Stimulated activated CD8-positive, alpha-beta memory T cell treated with anti-CD3 and anti-CD28 coated beads, Interleukin-4, amount 100 ng/mL, for 1 hour (primary cell): ENCODE measurements at places on chromosomes 13 and 19.
A peak's percentile ranks its signal among the peaks of the same experiment; 100 is the strongest.

DNA sequence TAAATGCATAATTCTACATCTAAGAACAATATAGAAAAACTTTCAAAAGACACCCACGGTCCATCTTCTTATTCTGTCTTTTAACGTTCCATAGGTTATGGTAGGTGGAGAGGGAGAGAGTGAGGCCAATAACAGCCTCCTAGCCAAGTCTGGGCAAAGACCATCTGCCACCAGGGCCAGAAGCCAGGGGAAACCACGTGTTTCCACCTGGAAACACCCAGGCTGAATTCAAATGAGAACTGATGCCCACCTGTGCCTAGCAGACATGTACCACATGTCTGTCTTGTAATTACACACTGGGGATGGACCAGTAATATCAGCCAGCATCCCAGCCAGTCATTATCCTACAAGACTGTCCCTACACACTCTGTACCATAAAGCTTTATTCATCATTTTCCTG, 1573.1 kb downstream of the EFNB2 start:
- DNase-seq: no peak

DNA sequence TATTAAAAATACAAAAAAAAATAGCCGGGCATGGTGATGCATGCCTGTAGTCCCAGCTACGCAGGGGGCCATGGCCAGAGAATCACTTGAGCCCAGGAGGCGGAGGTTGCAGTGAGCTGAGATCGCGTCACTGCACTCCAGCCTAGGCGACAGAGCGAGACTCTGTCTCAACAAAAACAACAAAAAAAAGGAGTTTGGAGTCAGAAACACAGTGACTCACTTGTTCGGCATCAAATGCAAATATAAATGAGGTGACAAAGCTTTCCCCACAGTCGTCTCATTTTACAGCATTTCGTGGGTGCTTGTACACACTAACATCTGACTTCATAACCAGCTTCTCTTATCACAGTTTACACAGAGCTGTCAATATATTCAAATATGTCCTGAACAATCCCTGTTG, 11.0 kb downstream of the ZNF665 start:
- no peak for DNase-seq

DNA sequence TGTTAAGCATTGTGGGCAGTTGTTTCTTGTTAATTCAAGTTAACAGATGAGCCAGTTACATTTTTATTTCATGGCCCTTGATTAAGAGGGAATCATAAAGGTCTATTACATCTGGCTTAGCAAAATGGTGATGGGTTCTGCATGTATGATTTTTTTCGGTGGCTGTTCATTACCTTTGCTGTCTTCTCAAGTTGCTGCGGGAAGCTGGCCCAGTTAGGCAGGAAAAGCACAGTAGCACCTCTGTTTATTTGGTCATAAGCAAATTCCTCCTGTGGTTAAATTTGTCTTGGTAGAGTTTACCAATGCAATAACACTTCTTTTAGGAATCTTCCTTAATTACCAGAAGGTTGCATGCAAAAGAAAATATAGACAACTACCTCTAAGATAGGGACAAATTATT, 104.5 kb downstream of the FRY start:
- no peak for DNase-seq

DNA sequence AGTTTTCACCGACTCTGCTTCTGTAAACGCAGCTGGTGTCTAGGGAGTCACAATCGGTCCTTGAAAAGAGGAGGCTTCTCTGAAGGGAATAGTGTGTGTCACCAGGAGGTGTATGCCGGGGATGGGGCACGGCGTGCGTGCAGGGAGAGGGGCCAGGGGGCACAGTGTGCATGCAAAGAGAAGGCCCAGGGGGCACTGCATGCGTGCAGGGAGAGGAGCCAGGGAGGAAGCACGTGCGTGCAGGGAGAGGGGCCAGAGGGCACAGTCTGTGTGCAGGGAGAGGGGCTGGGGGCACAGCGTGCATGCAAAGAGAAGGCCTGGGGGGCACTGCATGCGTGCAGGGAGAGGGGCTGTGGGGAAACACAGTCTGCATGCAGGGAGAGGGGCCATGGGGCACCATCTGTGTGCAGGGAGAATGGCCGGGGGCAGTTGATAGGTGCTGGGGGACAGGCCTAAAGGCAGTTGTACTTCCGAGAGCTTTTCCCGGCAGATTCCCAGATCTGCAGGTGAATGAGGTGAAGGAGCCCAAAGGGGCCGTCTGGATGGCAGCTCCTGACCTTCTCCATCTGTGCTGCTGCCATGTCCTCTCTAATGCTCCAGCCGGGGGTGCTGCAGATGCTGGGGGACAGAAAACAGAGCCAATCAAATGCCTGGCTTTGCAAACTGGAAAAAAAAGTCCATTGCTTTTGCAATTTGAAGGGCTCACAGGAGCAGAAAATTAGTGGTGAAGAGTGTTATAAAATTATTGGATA, 36.4 kb downstream of the ATP11A start:
- DNase-seq: no peak

- no peak for DNase-seq
Observed at GRCh38 chr19:2047076-2047448, 4.0 kb downstream of the MKNK2 start.

DNA sequence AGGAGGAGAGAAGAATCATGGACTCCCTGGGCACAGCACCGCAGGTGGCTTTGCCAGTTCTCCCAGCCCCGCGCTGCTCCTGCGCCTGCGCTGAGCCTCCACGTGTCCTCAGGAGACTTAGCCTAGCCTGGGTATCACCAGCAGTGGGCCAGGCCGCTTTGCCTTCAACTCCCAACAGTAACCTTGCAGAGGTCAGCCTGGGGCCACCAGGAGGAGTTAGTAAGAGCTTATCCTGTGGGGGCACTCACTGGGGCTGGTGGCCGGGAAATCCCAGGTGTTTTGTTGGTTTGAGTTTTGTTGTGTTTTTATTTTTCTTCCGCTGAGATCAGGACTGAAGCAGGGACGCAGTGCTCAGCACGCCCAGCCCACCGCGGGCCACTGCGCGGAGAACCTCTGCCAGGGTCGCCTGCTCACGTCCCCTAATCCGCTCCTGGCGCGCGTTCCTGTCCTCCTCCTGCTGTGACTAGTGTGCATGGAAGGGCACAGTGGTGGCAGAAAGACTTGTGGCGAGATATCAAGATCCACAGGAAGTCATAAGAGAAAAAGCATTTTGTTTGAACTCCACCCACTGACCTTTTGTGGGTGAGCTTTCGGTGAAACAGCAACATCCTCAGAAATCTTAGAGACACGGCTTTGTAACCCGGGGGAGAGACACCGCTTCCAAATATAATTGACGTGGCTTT, 207.4 kb upstream of the RFC3 start:
- DNase-seq: no peak

GRCh38 chr13:108427355-108427754, 157.8 kb downstream of the TNFSF13B start:
- no peak for DNase-seq

GRCh38 chr19:3115916-3116602, 19.8 kb upstream of the GNA15 start:
- no peak for DNase-seq

GRCh38 chr13:32917504-32917903, 98.7 kb upstream of the KL start:
- DNase-seq: no peak

DNA sequence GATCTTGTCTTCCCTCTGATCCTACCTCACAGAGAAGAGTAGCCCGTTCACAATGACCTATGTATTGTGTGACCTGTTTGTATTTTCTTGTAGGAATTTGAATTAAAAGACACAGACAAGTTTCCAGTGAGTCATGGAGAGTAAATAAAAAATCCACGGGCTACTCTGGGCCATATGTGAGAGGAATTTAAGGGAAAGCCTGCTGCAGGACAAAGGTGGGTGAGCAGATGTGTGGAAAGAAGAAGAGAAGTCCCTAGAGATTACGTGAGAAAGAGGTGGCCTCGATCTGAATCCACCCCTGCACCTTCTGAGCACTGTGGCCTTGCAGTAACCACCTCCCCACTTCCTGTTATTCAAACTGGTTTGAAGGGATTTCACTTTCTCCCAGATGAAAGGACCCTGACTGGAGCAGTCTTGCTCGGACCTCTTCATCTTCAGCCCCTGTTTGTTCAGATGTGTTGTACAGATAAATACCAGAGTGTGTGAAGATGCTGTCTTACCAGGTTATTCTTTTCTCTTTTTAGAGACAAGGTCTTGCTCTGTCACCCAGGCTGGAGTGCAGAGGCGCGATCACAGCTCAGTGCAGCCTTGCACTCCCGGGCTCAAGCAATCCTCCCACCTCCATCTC, 205.4 kb downstream of the PDS5B start:
- DNase-seq: no peak

GRCh38 chr19:42134535-42135070, 2.4 kb upstream of the POU2F2 start:
- no peak for DNase-seq

DNA sequence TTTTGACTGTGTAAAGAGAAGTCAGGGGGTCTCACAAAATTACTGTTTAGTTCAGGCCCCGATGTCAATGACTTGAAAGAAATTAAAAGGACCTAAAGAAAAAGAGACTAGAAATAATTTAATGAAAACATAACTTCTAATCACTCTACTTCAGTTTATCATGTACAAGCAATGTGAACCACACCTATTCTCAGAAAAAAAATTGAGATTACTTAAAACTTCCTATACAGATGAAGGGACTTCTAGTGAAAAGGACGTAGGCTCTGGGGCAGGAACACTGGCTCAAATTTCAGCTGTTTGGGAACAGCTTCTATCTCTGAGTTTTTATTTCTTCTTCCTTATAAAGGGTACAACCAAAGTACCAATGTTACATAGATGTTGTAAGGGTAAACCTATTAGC, 38.0 kb downstream of the TPT1 start:
- DNase-seq: no peak

GRCh38 chr13:55062662-55063061, 2034.0 kb downstream of the OLFM4 start:
- DNase-seq: no peak

- no peak for DNase-seq
Observed at GRCh38 chr13:94112227-94112626, 367.3 kb downstream of the DCT start.

- DNase-seq: no peak
Observed at GRCh38 chr13:33519561-33520467, 234.3 kb upstream of the STARD13 start.

- DNase-seq: no peak
Observed at GRCh38 chr19:48964205-48965039, 687 bp upstream of the FTL start.

DNA sequence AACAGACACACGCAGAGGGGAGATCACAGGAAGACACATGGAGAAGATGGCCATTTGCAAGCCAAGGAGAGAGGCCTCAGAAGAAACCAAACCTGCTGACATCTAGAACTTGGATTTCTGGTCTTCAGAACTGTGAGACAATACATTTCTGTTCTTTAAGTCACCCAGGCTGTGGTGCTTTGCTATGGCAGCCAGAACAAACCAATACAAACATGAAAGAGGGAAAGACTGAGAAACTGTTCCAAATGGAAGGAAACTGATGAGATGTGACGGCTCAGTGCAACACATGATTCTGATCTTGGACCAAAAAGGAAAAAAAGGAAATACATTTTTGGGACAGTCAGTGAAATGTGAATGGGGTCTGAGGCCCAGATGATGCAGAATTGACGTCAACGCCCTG, 30.2 kb upstream of the SACS start:
- DNase-seq: no peak

DNA sequence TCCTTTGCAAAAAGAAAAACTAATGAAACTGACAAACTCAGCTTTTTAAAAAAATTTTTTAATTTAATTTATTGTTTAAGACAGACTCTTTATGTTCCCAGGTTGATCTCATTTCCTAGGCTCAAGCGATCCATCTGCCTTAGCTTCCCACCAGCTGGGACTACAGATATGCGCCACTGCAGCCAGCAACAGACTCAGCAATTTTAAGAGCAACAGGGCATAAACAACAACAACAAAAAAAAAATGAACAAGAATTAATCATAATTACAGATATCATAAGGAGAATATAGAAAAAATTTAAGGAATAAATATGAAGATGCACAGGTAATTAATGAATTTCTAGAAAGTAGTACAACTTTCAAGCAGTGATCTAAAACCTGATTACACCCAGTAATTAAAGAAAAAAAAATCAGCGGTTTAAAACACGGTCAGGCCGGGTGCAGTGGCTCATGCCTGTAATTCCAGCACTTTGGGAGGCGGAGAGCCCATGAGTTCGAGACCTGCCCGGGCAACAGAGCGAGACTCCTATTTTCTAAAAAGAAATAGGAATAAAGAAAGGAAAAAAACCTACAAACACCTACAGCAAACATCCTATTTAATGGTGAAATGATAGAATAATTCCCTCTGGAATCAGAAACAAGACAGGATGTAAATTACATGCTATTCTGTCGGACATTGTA, 1.4 kb downstream of the ZNF699 start:
- DNase-seq: no peak

- peak; percentile 14 for DNase-seq
Observed at GRCh38 chr19:17718947-17719711, at the start of gene MAP1S. Gene MAP1S (plus strand): TSS chr19:17719480. CDS start chr19:17719503, 23 bp downstream.

GRCh38 chr13:110392510-110393240, 85.6 kb downstream of the COL4A2 start:
- no peak for DNase-seq

GRCh38 chr19:55619286-55619685, 5.1 kb downstream of the ZNF784 start:
- no peak for DNase-seq

- no peak for DNase-seq
Observed at GRCh38 chr19:44648631-44649251, 5.0 kb downstream of the PVR start.

GRCh38 chr13:33250609-33251008, 34.9 kb downstream of the STARD13 start:
- no peak for DNase-seq

- DNase-seq: no peak
Observed at GRCh38 chr19:3112375-3113099, 18.4 kb downstream of the GNA11 start.

- no peak for DNase-seq
Observed at GRCh38 chr13:101417043-101417406, 717 bp upstream of the NALCN start.

DNA sequence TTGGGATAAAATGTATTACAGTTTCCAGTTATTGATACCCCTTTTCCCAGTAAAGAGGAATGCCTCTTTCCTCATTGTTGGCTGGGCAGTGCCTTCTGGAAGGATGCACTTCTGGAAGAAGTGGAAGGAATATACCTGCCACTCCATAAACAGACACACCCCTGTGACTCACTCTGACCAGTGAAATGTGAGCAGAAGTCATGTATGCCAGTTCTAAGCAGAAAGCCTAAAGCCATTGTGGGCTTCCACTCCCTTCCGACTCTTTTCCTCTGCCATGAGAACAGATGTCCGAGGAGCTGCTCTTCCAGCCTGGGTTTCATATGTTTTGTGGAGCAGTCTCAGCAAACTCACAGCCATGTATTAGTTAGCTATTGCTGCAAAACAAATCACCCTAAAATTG, 166.1 kb upstream of the SERP2 start:
- no peak for DNase-seq

- no peak for DNase-seq
Observed at GRCh38 chr19:12647490-12648071, 19.0 kb downstream of the MAN2B1 start.

- no peak for DNase-seq
Observed at GRCh38 chr13:75021151-75021550, 460.8 kb downstream of the TBC1D4 start.
